ENCODE measurements at places on chromosomes 4 and X. TPM values are rescaled to one million over a fixed set of nuclear protein-coding genes. Genes with fewer than 3 reads are reported as not detected.

GRCh38 chr4:2832309-2832980, 11.2 kb upstream of the ADD1 start:
- peaks cover 7% of the 10 kb centered on the region for H3K4me1 ChIP-seq
- H3K4me3 ChIP-seq, result no peak overlapping the region
- H3K27me3 ChIP-seq, result no peaks in the 10 kb centered on the region
- DNase-seq, result peak; percentile 9
- H3K36me3 ChIP-seq, result peaks cover 7% of the 10 kb centered on the region
- H3K27ac ChIP-seq, result no peak overlapping the region

GRCh38 chr4:113725963-113726362, 35.6 kb downstream of the CAMK2D start:
- no peak for DNase-seq
- H3K36me3 ChIP-seq, result no peaks in the 10 kb centered on the region
- H3K4me1 ChIP-seq, result peaks cover 51% of the 10 kb centered on the region
- H3K4me3 ChIP-seq, result no peak overlapping the region
- H3K27me3 ChIP-seq, result no peaks in the 10 kb centered on the region

DNA sequence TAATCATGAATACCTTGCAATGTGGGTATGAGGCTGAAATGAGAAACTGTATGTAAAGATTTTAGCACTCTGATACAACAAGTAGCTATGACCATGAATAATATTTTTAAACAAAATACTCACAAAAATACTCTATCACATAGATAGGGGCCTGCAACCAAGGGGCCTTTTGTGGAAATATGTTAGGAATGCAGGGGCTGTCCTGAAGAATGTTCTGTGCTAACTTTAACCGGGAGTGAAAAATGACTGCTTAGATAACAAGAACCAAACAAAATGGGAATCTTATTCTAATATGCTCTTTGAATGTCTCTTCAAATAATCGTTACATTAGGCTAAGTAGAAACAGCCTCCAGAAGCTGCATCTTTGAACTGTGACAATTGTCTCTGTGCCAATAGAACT, 37.9 kb upstream of the GYPA start:
- H3K27me3 ChIP-seq, result no peaks in the 10 kb centered on the region
- H3K27ac ChIP-seq, result no peak overlapping the region
- H3K36me3 ChIP-seq, result no peaks in the 10 kb centered on the region
- no peaks in the 10 kb centered on the region for H3K4me1 ChIP-seq

DNA sequence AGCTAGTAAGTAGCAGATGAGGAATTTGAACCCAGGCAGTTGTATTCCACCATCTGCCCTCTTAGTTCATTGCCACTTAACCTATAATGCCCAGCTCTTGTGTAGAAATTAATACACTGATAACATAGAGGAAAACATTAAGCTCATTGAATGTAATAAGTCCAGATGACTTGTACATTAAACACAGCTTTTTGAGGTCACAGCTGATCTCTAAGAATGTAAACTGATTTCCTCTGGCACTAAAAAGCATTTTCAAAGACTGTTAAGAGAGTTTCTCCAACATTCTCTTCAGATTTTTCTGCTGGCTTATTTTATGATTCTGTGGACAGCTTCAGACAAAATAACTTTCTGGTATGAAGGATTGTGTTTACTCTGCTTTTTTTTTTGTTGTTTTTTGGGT, 42.7 kb downstream of the HPRT1 start:
- no peaks in the 10 kb centered on the region for H3K27me3 ChIP-seq
- H3K4me1 ChIP-seq, result no peaks in the 10 kb centered on the region
- no peaks in the 10 kb centered on the region for H3K36me3 ChIP-seq
- DNase-seq, result no peak
- no peak overlapping the region for H3K27ac ChIP-seq
- H3K4me3 ChIP-seq, result no peak overlapping the region

DNA sequence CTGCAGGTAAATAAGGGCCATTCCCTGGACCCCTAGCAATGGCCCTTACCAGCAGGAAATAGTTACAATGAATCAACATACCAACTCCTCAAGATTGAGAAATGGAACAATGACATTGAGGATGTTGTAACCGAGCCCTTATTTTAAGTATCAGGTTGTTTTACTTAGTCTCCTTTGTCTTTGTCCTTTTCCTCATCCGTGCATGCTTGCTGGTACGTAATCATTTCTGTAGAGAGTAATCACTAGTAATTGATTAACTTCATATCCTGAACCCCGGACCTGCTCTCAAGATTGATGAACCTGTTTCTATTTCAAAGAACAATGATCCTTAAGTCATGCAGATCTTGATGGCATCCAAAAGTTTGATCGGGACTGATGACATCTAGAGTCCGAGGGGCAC, 98.6 kb upstream of the LANCL3 start:
- no peaks in the 10 kb centered on the region for H3K36me3 ChIP-seq
- no peak for DNase-seq

DNA sequence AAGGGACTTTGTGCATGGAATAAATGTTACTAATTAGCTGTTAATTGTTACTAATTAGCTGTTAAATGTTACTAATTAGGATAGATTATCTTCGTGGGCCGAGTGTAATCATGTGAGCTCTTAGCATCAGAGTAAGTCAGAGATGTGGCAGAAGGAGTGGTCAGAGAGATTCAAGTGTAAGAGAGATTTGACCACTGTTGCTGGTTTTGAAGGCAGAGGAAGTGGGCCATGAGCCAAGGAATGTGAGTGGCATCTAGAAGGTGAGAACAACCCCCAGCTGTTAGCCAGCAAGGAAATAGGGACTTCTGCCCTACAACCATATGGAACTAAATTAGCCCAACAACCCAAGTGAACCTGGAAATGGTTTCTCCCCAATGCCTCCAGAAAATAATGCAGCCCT, 28.2 kb downstream of the ODAPH start:
- no peaks in the 10 kb centered on the region for H3K27me3 ChIP-seq
- H3K4me1 ChIP-seq, result no peaks in the 10 kb centered on the region
- H3K36me3 ChIP-seq, result no peaks in the 10 kb centered on the region

GRCh38 chrX:38006291-38006690, at the start of gene SYTL5:
TSS of gene SYTL5 (plus strand) at chrX:38006553. CDS start at chrX:38033890, 27,337 bp downstream.
- no peaks in the 10 kb centered on the region for H3K36me3 ChIP-seq
- no peaks in the 10 kb centered on the region for H3K4me1 ChIP-seq
- no peak within 1 kb of the TSS for H3K4me3 ChIP-seq
- no peaks in the 10 kb centered on the region for H3K27me3 ChIP-seq
- no peak within 1 kb of the TSS for H3K27ac ChIP-seq
- no peak for DNase-seq

DNA sequence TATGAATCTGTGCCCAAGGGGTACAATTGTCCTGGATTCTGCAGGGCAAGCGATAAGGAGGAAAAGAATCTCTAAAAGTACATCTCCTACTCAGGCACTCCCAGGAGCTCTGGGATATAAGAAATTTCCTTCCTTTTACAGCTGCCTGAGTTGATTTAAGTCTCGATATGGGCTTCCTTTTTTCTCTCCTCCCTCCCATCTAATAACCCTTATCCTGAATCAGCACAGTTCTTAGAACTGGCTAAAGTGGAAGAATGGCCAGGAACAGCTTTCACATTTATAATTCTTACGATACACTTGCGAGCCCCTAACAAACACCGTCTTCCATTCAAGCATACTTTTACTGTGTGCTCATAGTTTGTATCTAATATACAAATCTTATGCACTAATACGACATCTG, 21.2 kb downstream of the LRP2BP start:
- DNase-seq, result no peak
- H3K4me1 ChIP-seq, result no peaks in the 10 kb centered on the region
- H3K36me3 ChIP-seq, result peaks cover 8% of the 10 kb centered on the region
- no peak overlapping the region for H3K4me3 ChIP-seq

- no peak overlapping the region for H3K4me3 ChIP-seq
- H3K27ac ChIP-seq, result no peak overlapping the region
- H3K36me3 ChIP-seq, result peaks cover 37% of the 10 kb centered on the region
- no peak for DNase-seq
These were observed 43.7 kb downstream of the NSG1 start for GRCh38 chr4:4430492-4431195.

Gene DKC1
- 23.6 TPM for total RNA-seq

GRCh38 chr4:81508411-81509185, 36.9 kb upstream of the RASGEF1B start:
- no peak for DNase-seq
- H3K36me3 ChIP-seq, result no peaks in the 10 kb centered on the region
- no peaks in the 10 kb centered on the region for H3K27me3 ChIP-seq
- H3K4me3 ChIP-seq, result no peak overlapping the region

DNA sequence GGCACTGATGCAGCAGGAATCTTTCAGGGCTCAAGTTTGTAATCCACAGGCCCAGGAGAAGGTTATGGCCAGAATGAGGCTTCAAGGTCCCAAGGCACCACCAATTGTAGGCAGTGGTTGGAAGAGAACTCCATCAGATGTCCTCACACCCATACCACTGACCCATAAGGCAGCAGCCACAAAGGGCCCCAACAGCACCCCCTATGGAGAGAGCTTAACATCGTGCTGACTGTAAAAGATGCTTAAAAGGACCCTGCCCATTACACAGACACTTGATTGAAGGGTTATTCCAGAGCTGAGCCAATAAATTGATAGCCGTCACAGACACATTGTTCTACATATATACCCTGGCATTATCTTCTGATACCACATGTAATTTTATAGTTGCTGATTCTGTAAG, 113.7 kb downstream of the SOWAHB start:
- DNase-seq, result no peak
- H3K4me3 ChIP-seq, result no peak overlapping the region
- peaks cover 6% of the 10 kb centered on the region for H3K36me3 ChIP-seq
- H3K27ac ChIP-seq, result no peak overlapping the region

GRCh38 chr4:38497121-38497520, 166.9 kb upstream of the KLF3 start:
- H3K36me3 ChIP-seq, result no peaks in the 10 kb centered on the region
- H3K4me1 ChIP-seq, result no peaks in the 10 kb centered on the region
- no peak overlapping the region for H3K4me3 ChIP-seq
- no peaks in the 10 kb centered on the region for H3K27me3 ChIP-seq
- no peak for DNase-seq

GRCh38 chr4:24966076-24966475, 53.2 kb upstream of the CCDC149 start:
- no peak for DNase-seq
- no peaks in the 10 kb centered on the region for H3K36me3 ChIP-seq
- H3K27ac ChIP-seq, result no peak overlapping the region
- H3K4me3 ChIP-seq, result no peak overlapping the region

DNA sequence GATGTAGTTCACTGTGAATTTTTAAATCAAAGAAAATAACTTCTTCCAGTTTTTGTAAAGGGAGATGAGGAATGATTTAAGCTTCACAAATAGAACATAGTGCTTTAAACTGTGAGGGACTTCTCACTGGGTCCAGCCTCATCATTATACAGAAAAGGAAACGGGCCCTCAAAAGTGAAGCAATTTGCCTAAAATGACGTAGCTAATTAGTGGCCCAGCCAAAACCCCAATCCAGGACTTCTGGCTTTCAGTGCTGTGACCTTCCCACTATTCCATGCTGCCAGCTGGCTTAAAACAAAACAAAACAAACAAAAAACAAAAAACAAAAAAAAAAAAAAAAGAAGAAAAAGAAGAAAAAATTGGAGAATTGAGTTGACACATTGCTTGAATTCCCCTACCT, 45.0 kb upstream of the STOX2 start:
- H3K27ac ChIP-seq, result no peak overlapping the region
- no peaks in the 10 kb centered on the region for H3K36me3 ChIP-seq
- no peak for DNase-seq
- no peak overlapping the region for H3K4me3 ChIP-seq

DNA sequence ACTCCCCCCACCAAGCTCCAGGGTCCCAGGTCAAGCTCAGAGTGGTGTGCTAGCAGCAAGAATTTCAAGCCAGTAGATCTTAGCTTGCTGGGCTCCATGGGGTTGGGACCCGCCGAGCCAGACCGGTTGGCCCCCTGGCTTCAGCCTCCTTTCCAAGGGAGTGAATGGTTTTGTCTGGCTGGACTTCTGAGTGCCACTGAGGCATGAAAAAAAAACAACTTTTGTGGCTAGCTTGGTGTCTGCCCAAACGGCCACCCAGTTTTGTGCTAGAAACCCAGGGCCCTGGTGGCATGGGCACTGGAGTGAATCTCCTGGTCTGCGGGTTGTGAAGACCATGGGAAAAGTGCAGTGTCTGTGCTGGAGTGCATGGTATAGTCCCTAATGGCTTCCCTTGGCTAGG, 82.6 kb downstream of the NBDY start:
- H3K4me3 ChIP-seq, result no peak overlapping the region
- H3K27ac ChIP-seq, result no peak overlapping the region
- no peak for DNase-seq
- H3K27me3 ChIP-seq, result peaks cover 8% of the 10 kb centered on the region

- no peak overlapping the region for H3K27ac ChIP-seq
- no peak for DNase-seq
- H3K27me3 ChIP-seq, result no peaks in the 10 kb centered on the region
- no peaks in the 10 kb centered on the region for H3K4me1 ChIP-seq
- no peak overlapping the region for H3K4me3 ChIP-seq
These were observed 57.1 kb upstream of the MID1 start for GRCh38 chrX:10677490-10677889.

Gene XAGE1A
- not detected for total RNA-seq

Data from heart left ventricle (tissue), 16 donors.